ENCODE measurements at places on chromosomes 16 and 17.

DNA sequence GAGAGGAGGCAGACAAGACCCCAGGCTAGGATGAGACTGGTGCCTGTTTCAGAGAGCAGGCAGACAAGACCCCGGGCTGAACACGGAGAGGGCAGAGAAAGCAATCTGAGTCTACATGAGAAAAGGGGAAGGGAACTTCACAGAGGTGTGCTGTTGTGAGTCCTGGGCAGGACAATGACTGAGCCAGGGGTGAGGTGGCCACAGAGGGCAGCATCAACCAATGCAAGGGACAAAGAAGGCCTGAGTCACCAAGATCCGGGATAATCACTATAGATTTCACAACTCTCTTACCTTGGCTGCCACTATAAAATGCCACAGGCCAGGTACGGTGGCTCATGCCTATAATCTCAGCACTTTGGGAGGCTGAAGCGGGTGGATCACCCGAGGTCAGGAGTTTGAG, 89.0 kb downstream of the SLC39A11 start:
- no peak for DNase-seq

DNA sequence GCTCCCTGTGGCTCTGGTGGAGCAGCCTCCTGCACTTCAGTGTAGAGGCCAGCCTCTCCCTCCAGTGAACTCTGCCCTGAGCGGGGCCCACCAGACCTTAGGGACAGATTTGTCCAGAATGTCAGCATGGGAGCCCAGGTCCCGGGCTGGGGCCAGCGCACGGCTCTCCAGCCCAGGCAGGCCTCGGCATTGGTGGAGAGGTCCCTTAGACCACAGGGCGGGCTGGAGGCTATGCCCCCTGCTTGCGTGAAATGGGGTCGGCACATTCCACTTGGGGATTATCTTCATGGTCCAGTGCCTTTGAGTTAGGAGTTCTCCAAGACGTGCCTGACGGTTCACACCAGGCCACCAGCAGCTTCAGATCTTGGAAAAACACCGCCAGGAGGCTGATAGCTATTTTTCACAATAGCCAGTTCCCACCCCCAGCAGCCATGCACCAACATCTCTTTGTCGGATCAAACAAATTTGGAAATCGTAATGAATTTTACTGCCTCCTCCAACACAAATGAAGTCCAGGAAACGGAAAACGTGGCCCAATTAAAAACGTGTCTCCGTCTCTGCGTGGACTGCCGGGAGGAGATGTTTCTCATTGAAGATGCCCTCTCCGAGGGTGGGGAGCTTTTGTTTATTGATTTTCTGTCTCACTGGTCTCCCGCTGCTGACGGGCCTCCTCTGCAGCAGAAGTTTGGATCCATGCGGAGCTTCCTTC, 110.0 kb upstream of the CIBAR2 start:
- DNase-seq = no peak

- no peak for DNase-seq
These were observed 219.5 kb downstream of the NTN1 start for GRCh38 chr17:9240659-9241370.

GRCh38 chr16:18055411-18055916, 281.1 kb downstream of the NPIPA8 start:
- DNase-seq = no peak

GRCh38 chr16:48057048-48057447, 98.7 kb downstream of the ABCC12 start:
- no peak for DNase-seq

DNA sequence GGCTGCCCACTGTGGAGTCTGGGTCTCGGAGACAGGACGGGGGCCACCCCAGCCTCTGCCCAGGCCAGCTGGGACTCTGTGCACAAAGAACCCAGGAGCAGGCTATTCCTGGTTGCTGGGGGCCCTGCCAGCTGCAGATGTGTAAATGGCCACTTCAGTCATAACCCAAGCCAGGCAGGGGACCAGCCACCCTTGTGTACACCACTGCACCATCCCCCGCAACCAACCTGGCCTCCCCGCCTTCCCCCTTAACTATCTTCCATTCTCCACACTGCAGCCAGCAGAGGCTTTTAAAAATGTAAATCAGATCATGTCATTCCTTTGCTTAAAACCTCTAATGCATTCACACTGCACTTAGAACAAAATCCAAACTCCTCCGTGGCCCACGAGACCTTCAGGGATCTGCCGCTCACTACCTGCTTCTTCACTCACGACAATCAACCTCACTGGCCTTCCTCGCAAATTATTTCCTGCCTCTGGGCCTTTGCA, 28.3 kb downstream of the RTN4RL1 start:
- no peak for DNase-seq

DNA sequence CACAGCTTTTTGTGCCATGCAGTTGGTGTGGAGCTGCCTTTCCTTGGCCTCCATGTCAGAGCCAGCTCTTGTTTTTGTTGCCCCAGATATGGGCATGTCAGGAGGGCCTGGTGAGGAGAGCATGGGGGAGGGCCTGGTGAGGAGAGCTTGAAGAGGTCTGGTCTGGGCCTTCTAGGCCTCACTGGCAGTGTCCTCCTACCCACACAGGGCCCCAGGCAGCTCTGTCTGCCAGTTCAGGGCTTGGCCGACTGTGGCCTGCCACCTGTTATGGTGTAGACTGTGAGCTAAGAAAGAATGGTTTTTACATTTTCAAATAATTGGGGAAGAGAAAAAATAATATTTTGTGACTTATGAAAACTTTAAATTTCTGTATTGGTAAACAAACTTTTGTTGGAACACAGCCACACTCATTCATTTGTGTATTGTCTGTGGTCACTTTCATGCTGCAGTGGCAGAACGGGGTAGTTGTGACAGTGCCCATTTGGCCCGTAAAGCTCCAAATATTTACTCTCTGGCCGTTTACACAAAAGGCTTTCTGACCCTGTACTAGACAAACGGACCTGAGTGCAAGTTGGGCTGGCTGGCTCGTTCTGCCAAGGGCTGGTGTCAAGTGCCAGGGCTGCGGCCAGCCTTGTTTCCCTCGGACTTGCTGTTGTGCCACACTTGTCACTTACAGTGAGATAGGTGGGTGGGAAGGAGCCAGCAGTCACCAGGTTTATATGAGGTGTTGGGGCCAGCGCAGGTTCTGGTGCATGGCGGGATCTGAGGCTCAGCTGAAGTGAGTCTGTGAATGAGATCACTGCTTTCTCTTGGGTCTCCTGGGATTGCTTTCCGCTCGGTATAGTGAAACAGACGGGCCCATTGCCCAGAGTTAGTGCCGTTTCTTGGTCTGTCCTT, 18.2 kb downstream of the PGS1 start:
- no peak for DNase-seq

DNA sequence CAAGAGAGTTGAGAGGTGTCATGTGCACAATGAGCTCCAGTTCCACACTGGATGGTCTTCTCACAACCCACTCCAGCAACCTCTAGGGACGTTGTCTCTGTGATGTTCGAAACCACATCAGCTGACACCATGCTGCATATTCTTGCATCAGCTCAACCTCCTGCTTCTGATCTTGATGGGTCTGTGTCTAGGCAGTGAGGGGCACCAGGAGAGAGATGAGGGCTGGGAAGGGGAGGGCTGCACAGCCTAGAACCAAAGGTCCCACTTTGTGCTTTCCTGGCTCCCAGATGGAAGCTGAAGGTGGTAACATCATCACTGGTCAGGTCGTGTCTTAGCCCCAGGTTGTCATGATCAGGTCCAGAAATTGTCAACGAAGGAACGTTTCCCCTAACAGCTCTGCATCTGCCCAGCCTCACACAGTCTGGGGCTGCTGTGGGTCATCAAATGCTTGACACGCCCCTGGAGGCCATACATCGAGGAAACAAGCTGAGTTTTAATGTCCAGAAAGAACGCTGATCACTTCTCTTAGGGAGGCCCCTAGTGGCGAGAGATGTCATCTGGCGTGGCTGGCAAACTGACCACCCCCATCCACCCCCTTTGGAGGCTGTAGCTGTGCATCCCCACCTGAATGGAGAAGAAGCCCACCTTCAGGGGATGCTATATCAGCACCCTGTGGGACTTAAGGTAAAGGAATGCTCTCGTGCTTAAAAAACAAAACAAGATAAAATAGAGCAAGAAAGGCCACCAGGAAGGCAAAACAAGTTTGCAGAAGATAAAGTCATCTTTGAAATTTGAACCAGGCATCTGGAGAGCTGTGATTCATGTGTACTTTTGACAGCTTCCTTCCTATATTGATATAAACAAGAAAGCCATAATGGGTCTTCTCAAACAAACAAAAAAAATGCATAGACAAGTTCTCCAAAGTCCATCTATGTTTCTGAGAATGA, 58.3 kb downstream of the WIPI1 start:
- DNase-seq = no peak

GRCh38 chr16:74774223-74775139, at the start of gene FA2H:
TSS of gene FA2H (minus strand) at chr16:74774820. CDS start at chr16:74774755, 65 bp downstream.
- DNase-seq = no peak

DNA sequence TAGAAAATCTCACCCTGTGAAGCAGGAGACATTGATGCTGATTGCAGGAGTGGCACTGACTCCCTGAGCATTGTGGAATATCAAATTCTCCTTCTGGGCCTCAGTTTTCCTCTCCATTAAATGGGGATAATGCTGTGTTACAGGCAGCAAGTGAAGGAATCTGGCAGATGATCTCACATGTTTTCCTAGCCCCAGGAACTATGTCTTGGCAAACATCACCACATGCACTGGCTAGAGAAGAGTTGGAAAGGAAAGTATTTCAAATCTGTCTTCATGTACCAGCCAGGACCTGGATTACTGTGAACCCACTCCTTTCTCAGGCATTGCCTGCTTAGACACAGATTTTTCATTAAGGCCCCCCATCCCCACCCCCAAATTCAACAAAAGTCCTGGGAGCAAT, 13.6 kb upstream of the CCL8 start:
- no peak for DNase-seq

- no peak for DNase-seq
These were observed 18.9 kb upstream of the ABCC3 start for GRCh38 chr17:50615828-50616227.

DNA sequence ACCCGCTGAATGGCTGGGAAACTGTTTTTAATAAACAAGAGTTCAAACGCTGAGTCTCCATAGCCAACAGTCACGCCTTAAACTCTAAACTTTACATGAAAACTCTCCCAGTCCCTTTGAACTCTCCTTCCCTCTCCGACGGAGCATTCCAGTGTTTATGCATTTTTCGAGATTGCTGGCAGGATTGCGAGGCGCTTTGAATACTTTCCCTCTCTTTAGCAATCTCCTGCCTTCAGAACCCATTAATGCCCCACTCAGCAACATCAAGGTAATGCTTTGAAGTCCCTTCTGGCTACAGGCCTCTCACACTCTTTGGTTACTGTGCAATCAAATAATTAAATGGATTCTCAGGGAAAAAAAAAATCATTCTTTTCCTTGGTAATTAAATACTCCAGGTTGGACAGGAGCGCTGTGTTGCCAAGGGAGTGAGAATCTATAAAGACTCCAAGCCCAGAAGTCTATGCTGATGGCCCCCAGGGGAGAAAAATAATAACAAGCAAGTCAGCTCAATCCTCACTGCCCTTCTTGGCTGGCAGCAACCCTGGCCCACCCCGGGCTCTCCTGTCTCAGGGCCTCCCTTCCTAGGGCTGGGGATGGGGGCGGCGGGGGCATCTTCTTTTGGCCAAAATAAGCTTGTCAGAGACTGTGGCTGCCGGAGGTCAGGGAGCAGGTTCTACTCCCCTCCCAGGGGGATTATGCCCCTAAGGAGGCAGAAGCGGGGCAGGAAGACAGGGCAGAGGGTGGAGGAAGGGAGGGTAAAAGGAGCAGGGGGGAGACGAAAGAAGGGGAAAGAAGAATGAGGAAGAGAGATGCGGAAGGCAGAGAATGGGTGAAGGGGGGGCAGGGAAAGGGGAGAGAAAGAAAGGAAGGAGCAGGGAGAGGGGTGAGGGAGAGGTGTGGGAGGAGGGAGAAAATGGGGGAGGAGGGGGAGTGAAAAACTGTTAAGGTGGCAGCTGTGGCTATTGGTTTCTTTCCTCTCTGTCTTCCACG, 45.2 kb downstream of the AXIN2 start:
- no peak for DNase-seq

DNA sequence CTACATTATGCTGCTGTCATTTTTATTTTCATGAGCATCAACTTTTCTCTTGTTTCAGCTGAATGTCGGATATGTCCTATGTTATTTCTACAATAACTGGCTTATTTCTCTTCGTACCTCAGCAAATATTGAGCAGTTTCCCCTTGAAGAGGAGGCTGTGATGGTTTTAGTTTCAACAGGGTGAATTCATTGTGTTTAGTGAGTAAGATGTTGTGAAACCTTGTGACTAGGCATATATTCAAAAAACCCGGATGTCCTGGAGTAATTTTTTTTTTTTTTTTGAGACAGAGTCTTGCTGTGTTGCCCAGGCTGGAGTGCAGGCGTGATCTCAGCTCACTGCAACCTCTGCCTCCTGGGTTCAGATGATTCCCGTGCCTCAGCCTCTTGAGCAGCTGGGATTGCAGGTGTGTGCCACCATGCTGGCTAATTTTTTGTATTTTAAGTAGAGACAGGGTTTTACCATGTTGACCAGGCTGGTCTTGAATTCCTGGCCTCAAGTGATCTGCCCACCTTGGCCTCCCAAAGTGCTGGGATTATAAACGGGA, 11.1 kb downstream of the CPD start:
- no peak for DNase-seq

GRCh38 chr17:49223517-49224197, 6.9 kb downstream of the PHOSPHO1 start:
- no peak for DNase-seq

GRCh38 chr17:72706396-72706981, 386.0 kb downstream of the SLC39A11 start:
- no peak for DNase-seq

- no peak for DNase-seq
These were observed 66.7 kb upstream of the TANC2 start for GRCh38 chr17:62899361-62899760.

DNA sequence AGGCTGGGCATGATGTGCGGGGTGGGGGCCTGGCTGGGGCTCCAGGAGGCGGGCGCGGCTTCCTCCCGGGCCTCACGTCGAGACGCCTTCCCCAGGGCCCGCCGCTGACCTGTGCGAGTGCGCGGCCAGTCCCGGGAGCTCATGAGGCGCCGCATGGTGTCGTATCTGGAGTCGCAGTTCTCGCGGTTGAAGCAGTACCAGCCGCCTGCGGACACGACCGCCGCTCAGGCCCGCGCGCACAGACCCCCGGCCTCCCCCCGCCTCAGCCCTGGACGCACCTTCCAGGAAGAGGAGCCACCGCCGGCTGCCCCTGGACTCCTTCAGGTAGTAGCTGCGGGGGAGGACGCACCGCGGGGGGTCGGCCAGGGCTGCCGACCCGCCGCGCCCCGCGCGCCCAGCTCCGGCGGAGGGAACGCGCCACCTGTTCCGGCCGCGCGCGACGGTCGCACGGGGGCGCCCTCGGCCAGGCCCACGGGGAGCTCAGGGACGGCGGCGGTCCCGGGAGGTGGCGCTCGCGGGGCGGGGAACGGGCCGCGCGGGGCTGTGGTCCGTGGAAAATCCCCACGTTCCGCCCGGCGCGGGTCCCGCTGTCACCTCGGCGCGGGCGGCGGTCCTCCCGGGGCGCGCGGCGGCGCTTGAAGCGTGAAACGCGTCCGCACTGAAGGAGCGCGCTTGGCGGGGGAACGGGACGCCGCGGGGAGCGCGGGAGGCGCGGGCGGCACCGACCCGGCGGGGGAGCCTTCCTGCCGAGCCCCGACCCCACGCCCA, 1.4 kb downstream of the NOTUM start:
- no peak for DNase-seq

Measured in GM12878 (cell line).